ENCODE measurements at places on chromosomes 16 and 17. TPM values are rescaled to one million over a fixed set of nuclear protein-coding genes. Genes with fewer than 3 reads are reported as not detected.
A peak's percentile ranks its signal among the peaks of the same experiment; 100 is the strongest.

The CRHR1 gene
- not detected for total RNA-seq

The FGF11 gene
- 2.1 TPM for total RNA-seq

DNA sequence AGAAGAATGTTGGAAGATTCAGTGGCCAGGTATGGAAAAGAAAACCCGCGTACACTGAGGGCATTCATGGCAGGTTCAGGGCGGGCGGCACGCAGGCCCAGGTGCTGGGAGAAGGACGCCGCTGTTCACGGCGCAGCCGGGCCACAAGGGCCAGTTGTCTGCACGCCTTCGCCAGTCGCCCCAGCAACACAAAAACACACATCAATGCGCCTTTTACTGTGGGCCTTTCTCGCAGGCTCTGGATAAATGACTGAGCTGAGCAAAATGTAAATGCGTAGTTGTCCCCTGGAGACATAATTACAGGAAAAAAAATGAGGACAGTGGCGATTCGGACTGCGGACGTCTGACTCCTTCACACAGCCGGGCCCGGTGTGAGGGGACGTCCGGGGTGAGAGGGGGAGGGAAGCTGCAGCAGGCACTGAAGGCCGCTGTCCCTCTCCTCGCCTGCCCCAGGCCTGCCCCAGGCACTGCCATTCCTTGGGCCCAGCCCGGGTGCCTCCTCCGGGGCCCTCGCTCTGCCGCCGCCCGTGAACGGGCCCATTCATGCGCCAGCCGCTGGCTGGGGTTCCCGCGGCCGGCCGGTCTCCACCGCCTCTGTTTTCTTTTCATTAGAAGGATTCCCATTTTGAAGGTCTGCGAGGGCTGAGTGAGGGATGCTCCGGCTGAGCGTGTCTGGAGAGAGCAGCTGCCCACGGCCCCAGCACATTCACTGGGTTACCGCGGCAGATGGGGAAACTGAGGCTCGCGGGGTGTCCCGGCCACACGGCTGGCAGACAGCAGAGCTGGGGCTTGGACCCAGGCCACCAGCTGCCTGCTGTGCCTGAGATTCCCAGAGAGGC, 6.5 kb upstream of the ZNF469 start:
- no peaks in the 10 kb centered on the region for H3K4me1 ChIP-seq
- no peaks in the 10 kb centered on the region for H3K36me3 ChIP-seq
- no peak overlapping the region for H3K27ac ChIP-seq
- no peaks in the 10 kb centered on the region for H3K27me3 ChIP-seq
- no peak for DNase-seq
- H3K4me3 ChIP-seq = no peak overlapping the region

GRCh38 chr16:47666434-47666833, 205.3 kb downstream of the PHKB start:
- no peak for DNase-seq
- no peak overlapping the region for H3K27ac ChIP-seq
- H3K4me3 ChIP-seq = no peak overlapping the region
- H3K27me3 ChIP-seq = no peaks in the 10 kb centered on the region
- H3K4me1 ChIP-seq = peaks cover 8% of the 10 kb centered on the region

DNA sequence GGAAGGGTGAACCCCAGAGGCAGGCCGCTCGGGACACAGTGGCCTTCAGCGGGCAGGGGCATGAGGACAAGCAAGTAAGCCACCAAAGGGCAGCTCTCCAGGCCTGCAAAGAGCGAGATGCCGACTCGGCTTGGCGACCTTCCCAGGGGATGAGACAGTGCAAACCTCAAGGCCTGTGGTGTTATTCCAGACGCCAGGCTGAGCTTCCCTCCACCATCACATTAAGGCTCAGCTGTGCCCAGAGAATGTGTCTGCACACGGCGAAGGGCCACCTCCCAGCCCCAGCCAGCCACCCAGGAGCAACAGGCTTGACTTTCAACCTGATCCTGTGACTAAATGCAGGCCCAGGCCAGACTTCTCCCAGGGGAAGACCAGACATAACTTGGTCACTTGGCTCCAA, 251.4 kb downstream of the SOX9 start:
- no peak for DNase-seq
- no peak overlapping the region for H3K27ac ChIP-seq
- no peaks in the 10 kb centered on the region for H3K36me3 ChIP-seq
- H3K27me3 ChIP-seq = no peaks in the 10 kb centered on the region
- no peaks in the 10 kb centered on the region for H3K4me1 ChIP-seq

- no peaks in the 10 kb centered on the region for H3K27me3 ChIP-seq
- H3K4me1 ChIP-seq = peaks cover 37% of the 10 kb centered on the region
- H3K36me3 ChIP-seq = peaks cover 51% of the 10 kb centered on the region
- peak overlapping the region; percentile 47 for H3K27ac ChIP-seq
- no peak for DNase-seq
Measured at GRCh38 chr16:4904942-4905615, 31.9 kb downstream of the PPL start.

- no peaks in the 10 kb centered on the region for H3K4me1 ChIP-seq
- peaks cover 75% of the 10 kb centered on the region for H3K27me3 ChIP-seq
- H3K27ac ChIP-seq = no peak overlapping the region
- no peak for DNase-seq
- H3K4me3 ChIP-seq = no peak overlapping the region
- no peaks in the 10 kb centered on the region for H3K36me3 ChIP-seq
Measured at GRCh38 chr17:77540975-77541374, 400.2 kb downstream of the SEC14L1 start.

DNA sequence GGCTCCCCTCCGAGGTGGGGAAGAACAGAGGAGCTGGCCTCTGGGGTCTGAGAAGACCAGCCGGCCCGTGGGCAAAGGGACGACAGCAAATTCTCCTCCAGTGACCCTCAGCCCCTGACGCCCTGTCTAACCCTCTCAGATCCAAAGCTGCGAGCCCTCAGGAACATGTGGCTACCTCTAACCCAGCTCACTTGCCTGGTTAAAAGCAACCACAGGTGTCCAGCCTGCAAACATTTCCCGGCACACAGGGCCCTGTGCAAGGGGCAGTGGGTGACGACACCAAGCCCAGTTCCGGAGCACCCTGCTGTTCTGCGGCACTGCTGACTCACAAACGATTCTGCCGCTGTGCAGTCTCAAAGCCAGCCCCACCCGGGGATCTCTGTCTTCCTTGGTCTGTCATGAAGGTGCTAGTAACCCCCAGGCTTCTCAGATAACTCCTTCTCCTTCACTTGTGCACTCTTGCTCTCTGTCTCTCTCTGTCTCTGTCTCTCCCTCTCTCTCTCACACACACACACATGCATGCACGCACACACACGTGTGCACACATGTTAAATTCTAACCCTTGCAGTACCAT, 23.0 kb downstream of the WNT3 start:
- peaks cover 12% of the 10 kb centered on the region for H3K4me1 ChIP-seq
- peak; percentile 62 for DNase-seq
- no peak overlapping the region for H3K27ac ChIP-seq
- H3K36me3 ChIP-seq = no peaks in the 10 kb centered on the region

GRCh38 chr16:20727181-20727580, 14.4 kb downstream of the THUMPD1 start:
- no peak for DNase-seq
- no peaks in the 10 kb centered on the region for H3K4me1 ChIP-seq
- no peaks in the 10 kb centered on the region for H3K36me3 ChIP-seq

DNA sequence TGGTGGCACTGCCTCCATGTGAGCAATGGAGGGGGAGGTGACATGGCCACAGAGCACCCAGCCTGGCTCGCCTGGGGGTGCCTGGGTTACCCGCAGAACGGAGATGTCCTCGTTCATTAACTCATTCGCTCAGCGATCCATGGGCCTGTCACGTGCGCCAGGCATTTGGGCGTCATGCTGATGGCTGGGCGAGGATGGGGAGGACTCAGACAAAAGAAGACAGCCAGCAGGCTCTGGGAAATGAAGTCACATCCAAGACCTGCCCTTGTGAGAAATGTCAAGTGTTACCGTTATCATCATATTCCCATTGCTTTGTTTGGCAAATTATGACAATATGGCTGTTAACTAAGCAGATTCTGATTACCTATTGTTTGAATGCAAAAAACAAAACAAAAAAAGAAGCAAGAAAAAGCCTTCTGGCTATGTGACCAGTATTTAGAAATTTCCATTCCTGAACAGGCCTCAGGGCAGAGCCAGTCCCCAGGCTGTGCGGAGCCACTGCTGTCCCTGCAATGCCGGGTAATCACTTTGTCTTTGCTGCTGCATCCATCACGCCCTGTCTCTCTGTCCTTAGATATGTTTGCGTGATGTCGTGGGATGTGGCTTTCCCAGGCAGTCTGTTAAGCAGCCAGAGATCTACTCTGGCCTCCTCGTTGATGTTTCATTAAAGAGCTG, 57.9 kb downstream of the CMIP start:
- H3K36me3 ChIP-seq = peaks cover 13% of the 10 kb centered on the region
- no peaks in the 10 kb centered on the region for H3K27me3 ChIP-seq
- no peak overlapping the region for H3K27ac ChIP-seq
- H3K4me3 ChIP-seq = no peak overlapping the region
- peaks cover 42% of the 10 kb centered on the region for H3K4me1 ChIP-seq
